ENCODE measurements at places on chromosomes 11 and 22.

DNA sequence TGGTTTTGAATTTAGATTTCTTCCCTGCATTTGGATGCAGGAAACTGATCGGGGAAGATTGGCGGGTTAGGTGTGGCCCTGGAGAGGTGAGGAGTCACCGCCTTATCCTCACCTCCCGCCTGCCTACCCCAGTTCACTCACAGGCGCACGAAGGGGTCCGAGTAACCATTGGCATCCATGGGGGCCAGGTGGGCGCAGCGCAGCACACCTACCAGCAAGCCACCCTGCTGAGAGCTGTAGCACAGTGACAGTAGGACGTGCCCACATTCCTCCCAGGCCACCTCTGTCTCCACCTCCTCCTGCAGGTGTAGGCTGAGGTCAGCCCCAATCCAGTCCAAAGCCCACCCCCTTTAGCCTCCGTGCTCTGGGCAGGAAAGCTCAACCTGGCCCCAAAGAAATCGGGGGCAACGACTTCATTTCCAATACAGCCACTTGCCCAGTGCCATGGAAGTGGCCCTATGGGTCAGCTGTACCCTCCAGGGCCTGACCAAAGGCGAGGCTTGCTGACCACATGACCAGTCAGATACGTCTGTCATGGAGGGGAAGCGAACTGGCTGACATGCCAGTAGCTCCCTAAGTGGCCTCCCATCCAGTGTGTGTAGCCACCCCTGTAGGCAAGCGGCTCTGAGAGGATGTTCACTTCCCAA, 6.7 kb downstream of the NDUFV1 start:
- DNase-seq: no peak

DNA sequence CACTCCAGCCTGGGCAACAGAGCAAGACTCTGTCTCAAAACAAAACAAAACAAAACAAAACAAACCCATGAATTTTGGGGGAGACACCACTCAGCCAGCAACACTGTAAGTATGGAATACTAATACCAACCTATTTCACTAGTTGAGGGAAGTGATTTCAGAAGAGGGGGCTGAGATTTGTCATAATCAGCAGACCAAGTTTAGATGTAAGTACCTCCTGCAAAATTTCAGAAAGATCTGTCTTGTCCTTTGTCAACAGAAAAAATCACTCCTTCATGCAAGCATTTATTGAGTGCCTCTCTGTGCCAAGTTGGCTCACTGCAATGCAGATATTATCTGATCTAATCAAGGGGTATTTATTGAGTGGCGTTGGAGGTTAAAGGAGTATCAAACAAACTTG, 23.4 kb upstream of the ADA2 start:
- DNase-seq: no peak

DNA sequence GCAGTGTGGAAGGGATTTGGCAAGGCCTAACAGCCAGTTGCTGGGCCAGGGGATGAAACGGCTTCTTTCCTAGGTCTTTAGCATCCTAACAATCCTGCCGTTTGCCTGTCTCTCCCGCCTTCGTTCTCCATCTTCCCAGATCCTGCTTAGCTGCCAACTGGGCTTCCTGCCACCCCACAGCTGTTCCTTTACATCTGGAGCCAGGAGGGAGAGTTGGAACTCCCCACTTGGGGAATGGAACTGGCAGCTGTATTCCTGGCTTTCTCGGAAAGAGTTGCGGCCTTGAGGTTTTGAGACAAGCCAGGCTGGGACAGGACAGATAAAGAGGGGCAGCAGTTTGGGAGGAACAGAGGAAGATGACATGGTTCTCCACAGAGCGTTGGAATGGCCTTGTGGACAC, 59.6 kb downstream of the ST3GAL4 start:
- DNase-seq: no peak

GRCh38 chr11:102989379-102990047, 34.0 kb upstream of the MMP13 start:
- no peak for DNase-seq

DNA sequence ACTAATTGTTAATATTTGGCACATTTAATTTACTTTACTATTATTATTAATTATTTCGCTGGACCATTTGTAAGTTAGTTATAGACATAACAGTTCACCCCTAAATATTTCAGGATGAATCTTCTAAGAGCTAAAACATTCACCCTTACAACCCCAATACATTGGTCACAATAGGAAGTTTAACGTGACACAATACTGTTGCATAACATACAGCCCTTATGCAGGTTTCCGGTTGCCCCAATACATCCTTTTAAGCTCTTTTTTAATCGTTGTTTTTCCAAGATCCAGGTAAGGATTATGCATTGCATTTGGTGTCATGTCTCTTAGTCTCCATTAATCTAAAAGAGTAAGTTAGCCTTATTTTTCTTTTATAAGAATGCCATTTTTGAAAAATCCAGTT, 71.2 kb downstream of the HSD17B12 start:
- no peak for DNase-seq

DNA sequence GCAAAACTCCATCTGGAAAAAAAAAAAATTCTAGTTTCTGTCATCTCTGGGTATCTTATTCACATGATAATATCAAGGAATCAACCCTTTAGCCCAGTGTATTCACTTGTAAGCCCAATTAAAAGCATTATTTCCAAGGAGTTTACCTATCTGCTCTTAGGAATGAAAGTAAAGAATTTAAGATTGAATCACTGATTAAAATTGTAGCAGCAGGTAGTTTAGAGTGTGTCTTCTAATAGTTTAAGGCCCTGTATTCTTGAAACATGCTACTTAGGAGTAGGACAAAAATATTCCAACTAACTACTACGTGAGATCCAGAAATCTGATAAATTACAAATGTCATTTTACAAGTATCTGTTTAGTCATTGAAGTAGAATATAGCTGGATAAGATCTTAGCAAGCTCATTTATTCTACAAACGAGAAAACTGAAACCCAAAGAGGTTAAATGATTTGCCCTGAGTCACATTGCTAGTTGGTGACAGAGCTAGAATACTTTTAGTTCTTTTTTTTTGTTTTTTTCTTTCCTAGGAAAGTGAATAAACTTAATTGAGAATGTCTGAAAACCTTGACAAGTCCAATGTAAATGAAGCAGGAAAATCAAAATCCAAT, 4.0 kb downstream of the TCP11L1 start:
- no peak for DNase-seq

DNA sequence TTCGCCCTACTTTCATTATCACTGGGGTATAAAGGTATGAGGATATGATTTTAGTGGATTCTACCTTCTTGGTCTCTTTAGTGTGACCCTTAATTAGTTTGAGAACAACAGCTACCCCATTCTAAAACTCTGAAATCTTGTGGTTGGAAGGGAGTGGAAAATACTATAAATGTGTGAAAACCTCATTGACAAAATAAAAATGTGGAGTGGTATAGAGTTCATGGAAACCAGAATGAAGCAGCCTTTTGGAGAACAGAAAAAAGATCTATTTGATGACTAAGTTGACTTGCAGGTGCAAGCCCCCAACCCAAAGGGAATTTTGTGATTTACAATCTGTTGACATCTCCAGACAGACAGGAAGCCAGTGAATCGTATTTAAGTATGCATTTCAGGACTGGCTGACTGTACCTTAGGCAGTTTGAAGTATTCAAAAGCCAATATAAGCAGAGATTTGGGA, 75.8 kb downstream of the GAS2 start:
- DNase-seq: no peak

- no peak for DNase-seq
These were observed 107.7 kb downstream of the CTTN start for GRCh38 chr11:70505761-70506657.

DNA sequence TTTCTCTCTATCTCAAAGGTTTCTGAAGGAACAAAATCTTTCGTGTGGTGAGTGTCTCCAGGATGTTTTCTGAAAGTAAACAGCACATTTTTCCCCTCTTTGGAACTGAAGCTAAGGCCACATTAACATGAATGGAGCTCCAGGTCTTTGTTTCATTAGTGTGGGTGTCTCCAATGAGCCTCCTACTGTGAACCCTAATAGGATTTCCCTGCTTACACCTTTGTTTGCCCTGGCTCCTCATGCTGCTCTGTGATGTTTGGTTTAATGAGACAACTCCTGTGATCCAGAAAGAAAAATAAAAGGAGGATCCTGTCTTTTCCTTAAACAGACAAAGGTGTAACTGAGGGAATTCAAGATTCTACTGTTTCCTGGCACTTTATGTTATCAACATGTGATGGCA, 76.9 kb upstream of the SLC6A5 start:
- no peak for DNase-seq

DNA sequence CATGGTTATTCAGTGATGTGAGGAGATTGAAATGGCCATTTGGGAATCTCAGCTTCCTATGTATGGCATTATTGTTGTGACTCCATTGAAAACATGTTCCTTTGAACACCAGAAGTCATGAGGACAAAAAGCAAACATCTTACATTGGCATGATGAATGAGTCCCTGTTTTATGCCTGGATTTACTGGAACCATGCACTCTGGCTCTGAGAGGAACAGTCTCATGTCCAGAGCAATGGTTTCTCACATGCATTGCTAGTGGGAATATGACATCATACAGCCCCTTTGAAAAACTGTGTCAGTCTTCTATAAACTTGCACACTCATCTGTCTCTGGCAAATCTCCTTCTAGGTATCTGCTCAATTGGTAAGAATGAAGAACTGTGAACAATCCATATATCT, 3.4 kb upstream of the KDM4F start:
- DNase-seq: no peak

DNA sequence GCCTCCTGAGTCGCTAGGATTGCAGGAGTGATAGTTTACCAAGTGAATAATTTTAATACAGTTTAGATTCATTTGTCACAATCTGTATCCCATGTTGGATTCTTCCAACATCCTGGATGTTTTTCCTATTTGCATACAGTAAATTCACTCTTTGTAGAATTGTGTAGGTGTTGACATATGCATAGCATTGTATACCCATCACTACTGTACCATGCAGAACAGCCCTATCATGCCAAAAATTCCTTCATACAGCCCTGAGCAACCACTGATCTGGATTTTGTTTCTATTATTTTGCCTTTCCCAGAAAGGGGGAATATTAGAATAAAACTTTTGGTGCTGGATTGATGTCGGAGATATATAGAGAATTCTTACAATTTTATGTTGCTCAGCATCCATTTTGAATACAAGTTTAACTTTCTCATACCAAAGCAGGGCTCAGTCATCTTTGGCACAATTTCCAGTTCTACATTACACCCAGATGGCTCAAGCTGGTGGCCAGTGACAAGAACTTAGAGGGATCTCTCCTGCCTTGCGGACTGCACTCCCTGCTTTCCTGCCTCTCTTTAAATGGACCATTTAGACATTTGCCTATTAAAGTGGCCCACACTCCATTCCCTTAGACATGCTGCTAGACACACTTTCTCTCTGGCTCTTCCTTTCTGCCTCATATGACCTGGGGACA, 45.4 kb upstream of the CFAP300 start:
- peak; percentile 21 for DNase-seq

GRCh38 chr22:34198976-34199375, 278.7 kb upstream of the LARGE1 start:
- DNase-seq: no peak

DNA sequence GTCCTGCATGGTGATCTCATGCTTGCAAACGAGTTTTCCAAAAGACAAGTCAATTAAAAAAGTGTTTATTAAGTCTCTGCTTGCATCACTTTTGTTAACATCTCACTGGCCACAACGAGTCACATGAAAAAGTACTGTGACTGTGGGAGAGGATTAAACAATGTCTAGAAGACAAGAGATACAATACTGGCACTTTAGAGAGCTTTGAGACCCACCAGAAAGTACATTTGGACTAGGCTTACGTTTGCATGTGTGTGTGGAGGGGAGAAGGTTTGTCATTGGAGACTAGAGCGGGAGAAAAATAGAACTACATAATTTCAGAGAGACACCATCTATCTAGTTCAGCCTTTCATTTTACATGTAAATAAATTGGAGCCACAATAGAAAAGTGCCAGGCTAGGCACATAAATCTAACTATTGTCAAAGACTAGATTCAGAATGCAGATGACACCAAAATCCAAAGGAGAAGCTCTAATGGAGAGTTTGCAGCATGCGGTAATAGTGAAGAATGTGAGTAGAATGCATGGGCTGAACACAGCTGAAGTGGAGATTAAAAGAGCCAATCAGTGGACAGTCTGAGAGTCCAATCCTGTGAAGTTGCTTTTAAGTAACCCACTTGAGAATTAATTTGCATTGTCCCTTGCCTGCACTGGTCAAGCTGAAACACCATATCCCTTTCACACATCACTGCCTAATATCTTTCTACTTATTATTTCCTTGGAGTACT, 977.4 kb upstream of the FAT3 start:
- no peak for DNase-seq

GRCh38 chr11:66333220-66333877, 2.9 kb downstream of the RIN1 start:
- DNase-seq: no peak

GRCh38 chr11:62546244-62546928, at the start of gene AHNAK:
TSS of gene AHNAK (minus strand) at chr11:62546806. CDS start at chr11:62536098, 10,708 bp downstream.
- no peak for DNase-seq

GRCh38 chr11:103661185-103661584, 375.3 kb upstream of the DDI1 start:
- DNase-seq: no peak

GRCh38 chr11:44444770-44445321, 120.6 kb upstream of the CD82 start:
- DNase-seq: no peak

DNA sequence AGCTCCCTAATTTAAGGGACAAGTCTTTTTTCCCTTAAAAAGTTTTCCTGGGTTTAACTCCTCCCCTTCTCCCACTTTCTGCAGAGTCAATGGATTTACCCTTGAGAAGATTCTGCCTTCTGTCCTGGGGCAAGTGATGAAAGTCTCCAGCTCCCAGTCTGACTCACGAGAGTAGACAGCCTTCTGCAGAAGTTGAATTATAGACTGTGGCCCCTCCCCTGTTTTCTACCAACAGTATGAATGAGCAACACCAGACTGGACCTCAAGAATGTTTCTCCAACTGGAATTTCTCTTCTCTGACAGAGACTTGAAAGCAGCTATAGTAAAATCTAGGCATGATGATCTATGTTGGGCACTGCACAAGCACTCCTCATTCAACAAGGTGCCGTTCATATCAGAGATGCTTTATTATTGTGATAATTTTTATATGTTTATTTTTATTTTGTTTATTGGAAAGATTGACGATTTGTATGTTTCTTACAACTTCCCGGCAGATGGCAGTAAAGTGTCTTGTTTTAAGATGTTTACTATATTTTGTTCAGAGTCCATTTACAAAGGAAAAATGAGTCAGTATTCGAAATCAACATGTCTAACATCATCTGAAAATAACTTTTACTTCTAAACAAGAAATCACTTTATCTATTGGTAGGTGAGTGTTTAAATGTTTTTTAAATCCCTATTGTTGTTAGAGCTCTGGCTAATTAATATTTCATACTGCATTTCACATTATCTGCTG, 56.6 kb downstream of the LMO2 start:
- peak; percentile 47 for DNase-seq

DNA sequence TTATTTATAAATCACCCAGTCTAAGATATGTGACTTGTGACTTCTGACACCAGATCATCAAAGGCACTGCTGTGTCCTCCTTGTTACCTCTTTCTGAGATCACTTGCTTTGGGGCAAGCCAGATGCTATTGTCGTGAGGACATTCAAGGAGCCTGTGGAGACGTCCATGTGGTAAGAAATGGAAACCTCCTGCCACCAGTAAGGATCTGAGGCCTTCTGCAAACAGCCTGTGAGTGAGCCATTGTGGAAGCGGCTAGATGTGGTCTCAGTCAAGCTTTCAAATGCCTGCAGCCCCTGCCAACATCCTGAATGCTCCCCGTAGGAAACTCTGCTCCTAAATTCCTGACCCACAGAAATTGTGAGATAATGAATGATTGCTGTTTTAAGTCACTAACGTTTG, 11.7 kb upstream of the RDX start:
- DNase-seq: no peak
